ENCODE measurements at places on chromosomes 2 and 18. TPM values are rescaled to one million over a fixed set of nuclear protein-coding genes. Genes with fewer than 3 reads are reported as not detected.

- no peak overlapping the region for H3K27ac ChIP-seq
- H3K4me1 ChIP-seq = peaks cover 4% of the 10 kb centered on the region
- DNase-seq = no peak
- no peaks in the 10 kb centered on the region for H3K27me3 ChIP-seq
- H3K36me3 ChIP-seq = no peaks in the 10 kb centered on the region
Measured at GRCh38 chr2:230878599-230879188, 14.0 kb downstream of the ITM2C start.

Gene SLC4A5
- 6.3 TPM for total RNA-seq

DNA sequence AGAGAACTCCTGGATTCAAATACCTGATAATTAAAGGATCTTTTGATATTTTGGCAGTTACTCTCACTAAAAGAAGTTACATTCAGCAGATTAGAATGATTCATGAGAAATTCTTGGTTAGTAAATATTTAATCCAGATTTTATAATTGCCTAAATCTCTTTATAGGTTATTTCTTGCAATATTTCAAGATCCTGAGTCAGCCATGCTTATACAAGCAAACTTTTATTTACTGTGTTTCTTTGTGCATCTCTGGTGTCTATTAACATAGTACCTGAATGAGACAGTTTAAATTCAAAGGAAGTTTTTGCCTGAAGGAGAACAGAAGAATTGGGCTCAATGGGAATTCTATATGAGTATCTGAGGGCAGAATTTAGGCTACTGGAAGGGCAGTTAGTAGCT, 249.3 kb downstream of the ERBB4 start:
- H3K36me3 ChIP-seq = no peaks in the 10 kb centered on the region
- no peak overlapping the region for H3K27ac ChIP-seq
- no peak overlapping the region for H3K4me3 ChIP-seq
- no peaks in the 10 kb centered on the region for H3K27me3 ChIP-seq
- no peak for DNase-seq

- no peaks in the 10 kb centered on the region for H3K4me1 ChIP-seq
- H3K36me3 ChIP-seq = no peaks in the 10 kb centered on the region
- no peak for DNase-seq
- no peak overlapping the region for H3K27ac ChIP-seq
- no peaks in the 10 kb centered on the region for H3K27me3 ChIP-seq
Measured at GRCh38 chr2:129438501-129439057, 540.9 kb upstream of the RAB6C start.

Gene TFCP2L1
- not detected for total RNA-seq

- no peaks in the 10 kb centered on the region for H3K36me3 ChIP-seq
- H3K27ac ChIP-seq = no peak overlapping the region
- no peak overlapping the region for H3K4me3 ChIP-seq
- H3K27me3 ChIP-seq = no peaks in the 10 kb centered on the region
- no peak for DNase-seq
Measured at GRCh38 chr2:221422516-221423209, 149.4 kb downstream of the EPHA4 start.

GRCh38 chr2:187403568-187404260, 44.3 kb downstream of the CALCRL start:
- no peaks in the 10 kb centered on the region for H3K36me3 ChIP-seq
- peak overlapping the region; percentile 8 for H3K27ac ChIP-seq
- DNase-seq = no peak
- no peaks in the 10 kb centered on the region for H3K27me3 ChIP-seq

Gene CCL20
- total RNA-seq = not detected

- H3K27ac ChIP-seq = no peak overlapping the region
- H3K36me3 ChIP-seq = no peaks in the 10 kb centered on the region
- no peak for DNase-seq
- no peak overlapping the region for H3K4me3 ChIP-seq
Measured at GRCh38 chr18:67385455-67385854, 131.1 kb downstream of the DSEL start.

DNA sequence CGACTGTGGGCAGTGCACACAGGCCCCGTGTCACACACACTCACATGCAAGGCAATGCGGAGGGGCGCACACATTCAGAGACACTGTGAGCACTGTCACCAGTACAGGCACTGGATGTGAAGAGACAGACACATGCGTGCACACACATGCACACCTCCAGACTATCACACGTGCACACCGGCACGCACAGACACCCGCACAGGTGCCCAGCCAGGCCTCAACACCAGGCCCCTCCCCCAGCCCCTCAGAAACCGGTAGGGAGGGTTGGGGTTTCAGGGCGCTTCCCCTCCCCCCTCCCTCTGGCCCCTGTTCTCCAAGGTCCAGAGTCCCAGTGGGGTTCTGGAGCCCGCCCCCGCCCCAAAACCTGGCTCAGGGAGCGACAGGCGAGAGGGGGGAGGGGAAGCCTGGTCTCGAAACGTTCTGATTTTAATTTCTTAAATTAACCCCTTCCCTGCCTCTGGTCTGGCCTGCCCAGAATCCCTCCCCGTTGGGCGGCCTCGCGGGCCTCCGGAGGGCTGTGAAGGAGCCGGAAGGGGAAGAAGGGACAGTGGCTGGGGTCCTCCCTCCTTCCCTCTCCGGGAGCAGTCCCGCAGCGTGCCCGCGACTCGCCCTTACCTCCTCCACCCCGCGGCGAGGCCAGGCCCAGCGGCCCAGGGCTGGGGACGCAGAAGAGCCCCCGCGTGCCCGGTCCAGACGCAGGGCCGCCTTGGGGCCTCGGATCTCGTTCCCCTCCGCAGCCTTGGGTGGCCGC, 558 bp downstream of the FBXO41 start:
- H3K27ac ChIP-seq = no peak overlapping the region
- no peaks in the 10 kb centered on the region for H3K36me3 ChIP-seq
- peak overlapping the region; percentile 60 for H3K4me3 ChIP-seq
- peaks cover 13% of the 10 kb centered on the region for H3K4me1 ChIP-seq
- DNase-seq = no peak

DNA sequence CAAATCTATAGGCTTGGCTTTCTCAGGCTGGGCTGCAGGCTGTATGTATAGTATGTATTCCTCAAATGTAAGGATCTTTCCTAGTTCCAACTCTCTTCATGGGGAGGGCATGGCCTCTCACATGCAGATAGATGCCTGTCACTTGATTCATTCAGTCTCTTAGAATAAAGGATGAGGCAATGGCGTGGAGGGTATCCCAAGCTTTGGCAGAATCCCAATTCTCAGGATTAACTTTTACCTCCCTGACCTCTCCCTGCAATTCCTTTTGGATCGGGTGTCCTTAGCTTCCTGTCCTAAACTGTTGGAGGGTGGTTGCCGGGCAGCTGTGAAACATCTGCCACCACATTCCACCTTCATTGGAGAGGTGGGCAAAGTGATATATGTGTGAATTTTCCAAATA, 80.3 kb downstream of the INSIG2 start:
- no peak for DNase-seq
- no peak overlapping the region for H3K4me3 ChIP-seq
- no peaks in the 10 kb centered on the region for H3K27me3 ChIP-seq
- no peaks in the 10 kb centered on the region for H3K36me3 ChIP-seq
- peaks cover 5% of the 10 kb centered on the region for H3K4me1 ChIP-seq
- H3K27ac ChIP-seq = no peak overlapping the region

- H3K4me1 ChIP-seq = peaks cover 6% of the 10 kb centered on the region
- H3K27ac ChIP-seq = no peak overlapping the region
- no peaks in the 10 kb centered on the region for H3K27me3 ChIP-seq
- no peak overlapping the region for H3K4me3 ChIP-seq
- H3K36me3 ChIP-seq = no peaks in the 10 kb centered on the region
Measured at GRCh38 chr2:102621630-102622029, 2.3 kb downstream of the SLC9A2 start.

DNA sequence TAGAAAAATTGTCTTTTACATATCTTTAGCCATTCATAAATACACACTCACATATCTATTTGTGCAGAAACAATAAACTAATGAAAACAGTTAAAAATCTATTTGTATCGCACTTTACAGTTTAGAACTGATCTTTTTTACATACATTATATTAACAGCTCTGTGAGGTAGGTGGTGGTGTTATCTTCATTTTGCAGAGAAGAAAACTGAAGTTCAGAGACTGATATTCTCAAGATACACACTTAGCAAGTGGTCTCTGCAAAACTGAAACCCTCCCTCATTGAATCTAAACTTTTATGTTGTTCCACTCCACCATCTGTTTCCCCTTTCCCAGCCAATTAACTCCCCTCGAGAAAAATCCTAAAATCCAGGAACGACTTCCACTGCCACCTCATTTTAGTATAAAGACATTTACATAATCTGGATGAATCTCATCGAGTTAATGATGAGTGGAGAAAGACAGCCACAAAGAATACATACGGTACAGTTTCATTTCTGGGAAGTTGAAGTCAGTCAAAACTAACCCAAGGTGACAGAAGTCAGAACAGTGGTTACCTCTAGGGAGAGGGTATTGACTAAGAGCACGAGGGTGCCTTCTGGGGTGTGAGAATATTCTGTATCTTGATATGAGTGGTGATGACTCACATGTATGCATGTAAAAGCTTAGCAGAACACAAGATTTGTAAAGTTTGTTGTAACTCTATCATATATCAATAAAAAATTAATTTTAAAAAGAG, 524.2 kb upstream of the TCF4 start:
- no peaks in the 10 kb centered on the region for H3K4me1 ChIP-seq
- H3K4me3 ChIP-seq = no peak overlapping the region
- DNase-seq = no peak

Gene CD8A
- total RNA-seq = 1.3 TPM

- no peaks in the 10 kb centered on the region for H3K27me3 ChIP-seq
- no peak overlapping the region for H3K4me3 ChIP-seq
- peaks cover 18% of the 10 kb centered on the region for H3K4me1 ChIP-seq
- no peak overlapping the region for H3K27ac ChIP-seq
Measured at GRCh38 chr2:20424300-20425290, 22.3 kb upstream of the RHOB start.

DNA sequence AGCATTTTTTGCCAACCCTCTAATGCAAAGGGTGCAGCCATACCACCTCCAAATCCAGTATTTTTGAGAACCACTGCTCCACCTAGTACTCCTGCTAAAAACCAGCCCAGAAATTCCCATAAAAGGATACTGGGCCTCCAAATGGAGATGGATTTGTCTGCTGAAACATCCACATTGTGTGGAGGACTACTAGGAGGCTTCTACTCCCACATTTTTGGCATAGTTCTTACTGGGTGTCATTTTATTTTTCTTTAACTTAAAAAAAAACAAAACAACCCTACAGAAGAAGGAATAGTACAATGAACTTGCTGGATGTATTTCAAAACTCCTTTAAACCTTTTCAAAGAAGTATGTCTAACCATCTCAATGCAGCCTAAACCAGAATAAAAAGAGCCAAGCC, 219.2 kb downstream of the SRBD1 start:
- H3K4me1 ChIP-seq = no peaks in the 10 kb centered on the region
- no peak overlapping the region for H3K27ac ChIP-seq
- no peak overlapping the region for H3K4me3 ChIP-seq
- H3K36me3 ChIP-seq = no peaks in the 10 kb centered on the region
- H3K27me3 ChIP-seq = no peaks in the 10 kb centered on the region

DNA sequence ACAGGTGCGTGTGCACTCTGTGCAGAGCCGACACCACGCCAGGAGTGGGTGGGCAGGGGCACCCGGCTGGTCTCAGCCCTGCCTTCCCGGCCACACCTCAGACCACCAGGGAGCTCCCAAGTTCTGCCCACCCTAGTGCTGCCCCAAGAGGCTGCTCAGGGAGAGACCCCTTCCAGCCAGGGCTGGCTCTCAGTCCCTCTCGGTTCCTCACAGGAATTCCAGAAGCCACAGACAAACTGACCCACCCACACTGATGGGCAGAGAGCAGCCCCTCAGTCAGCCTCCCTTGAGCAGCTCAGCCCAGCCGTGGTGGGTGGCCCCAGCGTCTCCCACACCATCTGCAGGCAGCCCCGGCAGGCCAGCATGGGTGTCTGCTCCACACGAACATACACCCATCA, 33.8 kb downstream of the GPC1 start:
- no peak overlapping the region for H3K27ac ChIP-seq
- H3K4me1 ChIP-seq = no peaks in the 10 kb centered on the region
- no peaks in the 10 kb centered on the region for H3K36me3 ChIP-seq
- H3K27me3 ChIP-seq = no peaks in the 10 kb centered on the region
- no peak overlapping the region for H3K4me3 ChIP-seq
- no peak for DNase-seq

DNA sequence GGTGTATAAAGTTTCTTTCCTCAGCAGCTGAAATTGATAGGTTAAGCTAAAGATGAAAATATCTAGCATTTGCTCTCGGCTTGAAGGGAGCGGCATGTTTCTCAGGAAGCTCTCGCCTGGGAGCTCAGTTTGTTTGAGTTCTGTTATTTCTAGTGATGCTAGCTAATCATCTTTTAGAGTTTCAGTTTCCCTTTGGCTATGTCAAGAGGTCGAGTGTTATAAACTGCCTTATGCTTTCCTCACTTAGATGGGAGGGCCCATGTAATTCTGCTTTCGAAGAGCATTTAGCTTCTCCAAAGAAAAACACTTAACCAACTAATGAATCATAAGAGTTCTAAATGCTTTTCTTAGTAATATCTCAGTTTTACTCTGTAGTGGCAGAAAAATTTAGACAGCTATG, 33.6 kb downstream of the PLCL1 start:
- peak overlapping the region; percentile 26 for H3K27ac ChIP-seq
- peaks cover 6% of the 10 kb centered on the region for H3K4me1 ChIP-seq
- no peaks in the 10 kb centered on the region for H3K36me3 ChIP-seq
- H3K4me3 ChIP-seq = no peak overlapping the region
- DNase-seq = peak; percentile 12

- no peaks in the 10 kb centered on the region for H3K36me3 ChIP-seq
- no peak overlapping the region for H3K4me3 ChIP-seq
- no peaks in the 10 kb centered on the region for H3K27me3 ChIP-seq
- no peaks in the 10 kb centered on the region for H3K4me1 ChIP-seq
- H3K27ac ChIP-seq = no peak overlapping the region
Measured at GRCh38 chr2:210833403-210833802, 277.0 kb downstream of the CPS1 start.

DNA sequence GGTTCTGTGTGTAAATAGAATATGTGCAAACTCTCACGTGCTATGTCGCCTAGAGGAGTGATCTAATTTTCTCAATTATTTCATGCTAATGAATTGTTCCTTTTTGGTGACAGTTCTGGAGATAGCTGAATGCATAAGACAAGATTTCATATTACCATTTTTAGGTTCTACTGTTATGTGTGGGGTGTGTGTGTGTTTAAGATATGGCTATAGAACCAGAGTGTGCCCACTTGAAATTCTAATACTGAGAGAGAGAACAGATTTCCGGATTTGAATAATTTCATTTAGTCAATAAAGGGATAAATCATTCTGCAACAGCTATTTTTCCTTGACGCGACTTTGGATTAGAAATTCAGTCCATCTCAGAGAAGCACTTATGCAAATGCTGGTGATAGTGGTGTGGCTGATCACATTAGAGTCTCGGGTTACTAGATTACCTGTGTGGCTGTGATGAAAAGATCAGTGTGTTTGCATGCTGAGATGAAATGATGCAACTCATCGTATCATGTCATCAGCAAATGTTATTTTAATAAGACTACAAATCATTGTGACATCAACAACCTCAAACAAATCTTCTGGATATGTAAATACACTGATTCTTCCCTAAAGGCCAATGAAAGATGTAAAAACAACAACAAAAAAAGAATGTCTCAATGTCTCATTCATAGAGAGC, 415.9 kb downstream of the EPHA4 start:
- no peak overlapping the region for H3K4me3 ChIP-seq
- no peaks in the 10 kb centered on the region for H3K4me1 ChIP-seq
- DNase-seq = no peak
- H3K36me3 ChIP-seq = no peaks in the 10 kb centered on the region
- H3K27ac ChIP-seq = no peak overlapping the region

Measured in ovary (tissue), 10 donors.